Nephron progenitor cell (in vitro differentiated cells): ENCODE measurements at places on chromosomes 5 and 9.

DNA sequence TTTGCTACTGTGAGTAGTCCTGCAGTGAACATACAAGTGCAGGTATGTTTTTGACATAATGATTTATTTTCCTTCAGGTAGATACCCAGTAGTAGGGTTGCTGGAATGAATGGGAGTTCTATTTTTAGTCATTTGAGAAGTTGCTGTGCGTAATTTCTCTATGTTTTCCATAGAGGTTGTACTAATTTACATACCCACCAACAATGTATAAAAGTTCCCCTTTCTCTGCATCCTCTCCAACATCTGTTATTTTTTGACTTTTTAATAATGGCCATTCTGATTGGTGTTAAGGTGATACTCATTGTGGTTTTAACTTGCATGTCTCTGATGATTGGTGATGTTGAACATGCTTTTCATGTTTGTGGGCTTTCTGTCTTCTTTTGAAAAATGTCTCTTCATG, 64.7 kb upstream of the CTSL start:
- no peak for DNase-seq

DNA sequence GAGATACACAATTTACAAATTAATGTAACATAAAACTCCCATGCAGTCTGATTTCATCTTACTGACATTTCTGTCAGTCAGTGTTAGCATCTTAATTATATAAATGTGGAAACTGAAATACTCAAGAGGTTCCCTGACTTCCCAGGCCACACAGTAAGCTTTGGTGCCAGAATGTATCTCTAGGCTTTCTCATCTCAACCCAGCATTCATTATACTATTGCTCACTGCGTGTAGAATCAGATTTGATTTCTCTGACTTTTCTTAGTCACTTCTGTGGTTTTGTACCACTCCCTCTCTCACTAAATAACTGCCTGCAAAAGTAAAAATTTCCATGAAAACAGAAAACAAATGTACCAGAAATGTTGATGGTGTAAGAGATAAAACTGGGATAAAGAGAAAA, 31.7 kb upstream of the CDKN2B start:
- DNase-seq: no peak

DNA sequence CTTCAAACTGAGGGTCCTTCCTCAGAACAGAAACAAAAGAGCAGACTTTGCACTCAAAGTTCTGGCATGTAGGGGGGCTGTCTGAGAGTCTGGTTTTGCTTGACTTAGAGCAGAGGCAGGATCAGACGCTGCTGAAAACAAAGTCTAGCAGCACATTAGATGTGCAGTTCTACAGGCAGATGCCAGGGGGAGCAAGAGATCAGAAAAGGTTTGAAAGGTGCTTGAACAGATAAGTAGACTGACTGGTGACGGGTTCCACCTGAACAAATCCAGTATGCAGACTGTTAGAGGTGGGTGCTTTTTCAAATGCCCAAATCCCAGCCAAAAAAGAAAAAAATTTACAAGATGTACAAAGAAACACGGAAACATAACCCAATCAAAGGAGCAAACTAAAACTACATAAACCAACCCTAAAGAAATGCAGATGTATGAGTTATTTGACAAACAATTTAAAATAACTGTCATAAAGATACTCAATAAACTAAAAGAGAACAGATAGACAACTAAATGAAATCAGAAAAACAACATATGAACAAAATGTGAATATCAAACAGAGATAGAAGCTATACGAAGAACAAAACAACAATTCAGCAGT, 194.7 kb upstream of the FREM1 start:
- DNase-seq: peak; percentile 42

DNA sequence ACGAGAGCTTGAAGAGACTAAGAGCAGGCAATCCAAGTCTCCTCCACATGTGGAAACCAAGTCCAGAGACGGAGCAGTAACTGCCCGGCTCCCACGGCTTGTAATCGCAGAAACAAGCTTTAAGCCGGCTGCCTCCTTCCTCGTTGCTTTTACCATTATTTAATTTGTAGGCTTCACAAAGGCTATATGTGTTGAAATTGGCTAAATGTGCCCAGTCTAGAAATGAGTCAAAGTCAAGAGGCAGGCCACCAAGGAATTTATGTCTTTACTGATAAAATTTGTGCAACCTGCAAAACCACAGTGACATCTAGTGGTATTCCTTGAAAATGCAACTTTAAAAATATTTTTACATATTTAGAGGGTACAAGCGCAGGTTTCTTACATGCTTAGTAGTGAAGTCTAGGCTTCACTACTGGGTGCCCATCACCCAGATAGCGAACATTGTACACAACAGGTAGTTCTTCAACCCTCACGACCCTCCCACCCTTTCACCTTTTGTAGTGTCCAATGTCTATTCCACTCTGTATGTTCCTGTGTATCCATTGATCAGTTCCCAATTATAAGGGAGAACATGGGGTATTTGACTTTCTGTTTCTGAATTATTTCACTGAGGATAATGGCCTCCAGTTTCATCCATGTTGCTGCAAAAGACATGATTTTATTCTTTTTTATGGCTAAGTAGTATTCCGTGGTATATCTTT, 33.5 kb upstream of the EBF1 start:
- no peak for DNase-seq

- peak; percentile 61 for DNase-seq
These were observed 168.5 kb downstream of the AUH start for GRCh38 chr9:91193087-91193657.

GRCh38 chr5:109714592-109714991, 24.9 kb downstream of the MAN2A1 start:
- DNase-seq: no peak

- peak; percentile 24 for DNase-seq
These were observed 494.2 kb downstream of the ZNF608 start for GRCh38 chr5:124252191-124252638.

GRCh38 chr5:33662722-33663427, 222.1 kb downstream of the TARS1 start:
- no peak for DNase-seq

DNA sequence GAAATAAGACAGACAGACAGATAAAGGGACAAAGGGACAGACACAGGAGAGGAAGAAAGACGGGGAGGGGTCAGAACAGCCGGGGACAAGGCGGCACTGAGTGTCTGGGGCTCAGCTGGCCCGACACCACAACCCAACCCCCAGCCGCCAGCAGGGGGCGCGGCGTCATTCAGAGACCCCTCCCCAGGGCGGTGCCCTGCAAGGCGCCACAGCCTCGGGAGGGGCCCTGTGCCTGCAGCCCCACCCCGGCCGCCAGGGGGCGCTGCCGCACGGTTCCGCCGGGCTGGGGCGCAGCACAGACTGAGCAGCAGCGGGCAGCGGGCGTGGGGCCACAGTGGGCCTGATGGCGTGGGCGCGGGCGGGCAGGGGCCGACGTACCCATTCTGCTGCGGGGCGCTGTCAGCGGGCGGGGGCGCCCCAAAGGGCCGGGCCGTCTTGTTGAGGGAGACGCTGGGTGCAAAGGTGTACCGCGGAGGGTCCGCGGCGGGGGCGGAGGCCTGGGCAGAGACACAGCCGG, 5.9 kb downstream of the PDLIM7 start:
- DNase-seq: peak; percentile 95
